Hippocampal formation (tissue), 2 donors: ENCODE measurements at places on chromosomes 3 and 15.

- DNase-seq: no peak
Measured at GRCh38 chr3:72270072-72270681, 485.2 kb upstream of the PROK2 start.

DNA sequence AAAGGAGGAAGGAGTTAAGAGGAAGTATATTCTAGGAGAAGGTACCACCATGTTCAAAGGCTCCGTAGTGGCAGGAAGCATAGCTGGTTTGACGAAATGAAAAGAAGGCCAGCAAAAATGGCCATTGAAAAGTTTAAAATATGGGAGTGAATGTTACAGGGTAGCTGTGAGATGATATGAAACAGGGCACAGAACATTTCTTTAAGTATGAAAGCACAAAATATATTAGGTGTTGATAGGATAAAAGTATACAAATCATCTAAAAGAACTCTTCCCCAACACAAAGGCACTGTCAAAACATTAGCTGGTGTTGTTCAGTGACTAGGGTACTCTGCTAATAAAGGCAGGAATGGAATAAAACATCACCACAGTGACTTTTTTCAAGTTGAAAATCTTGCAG lies 216.2 kb downstream of the LRRN1 start:
- no peak for DNase-seq

DNA sequence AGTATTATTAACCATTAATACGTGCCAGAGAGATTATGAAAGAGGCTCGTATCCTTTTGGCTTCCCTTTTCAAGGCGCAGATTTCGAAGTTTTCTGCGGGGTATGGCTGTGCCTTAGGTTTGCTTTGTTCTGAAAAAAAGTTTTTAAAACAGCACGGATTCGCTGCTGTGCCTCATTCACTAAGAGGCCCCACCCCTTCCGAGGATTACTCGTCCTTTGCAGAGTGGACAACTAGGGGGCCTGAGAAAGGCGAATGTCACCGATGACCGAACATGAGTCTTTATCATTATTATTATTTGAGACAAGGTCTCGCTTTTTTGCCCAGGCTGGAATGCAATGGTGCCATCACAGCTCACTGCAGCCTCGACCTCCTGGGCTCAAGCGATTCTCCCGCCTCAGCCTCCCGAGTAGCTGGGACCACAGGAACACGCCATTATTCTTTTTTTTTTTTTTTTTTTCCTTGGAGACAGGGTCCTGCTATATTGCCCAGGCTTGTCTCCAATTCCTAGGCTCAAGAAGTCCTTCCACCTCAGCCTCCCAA lies 684 bp upstream of the RPS27L start:
- DNase-seq: no peak

DNA sequence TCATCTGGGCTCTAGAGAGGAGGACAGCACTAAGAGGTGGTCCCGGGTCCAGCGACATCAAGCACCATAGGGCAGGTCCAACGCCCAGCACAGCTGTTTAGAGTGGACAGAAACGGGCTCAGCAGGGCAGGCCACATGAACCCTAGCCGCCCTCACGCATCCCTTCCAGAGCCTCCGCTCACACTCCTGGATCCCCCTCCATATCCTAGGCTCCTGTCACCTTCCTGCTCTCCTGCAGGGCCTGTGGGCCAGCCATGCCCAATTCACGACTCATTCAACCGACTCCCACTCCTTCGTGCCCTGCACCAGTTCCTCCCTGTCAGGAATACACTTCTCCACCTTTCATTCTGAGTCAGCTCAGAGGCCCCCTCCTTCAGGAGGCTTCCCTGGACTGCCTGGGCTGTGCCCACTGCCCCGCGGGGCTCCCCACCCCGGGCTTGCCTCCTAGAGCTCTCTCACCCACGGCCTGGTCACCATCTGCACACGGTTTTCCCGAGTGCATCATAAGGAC lies 90.2 kb downstream of the LINGO1 start:
- DNase-seq: no peak

GRCh38 chr3:16961621-16962205 lies 77.0 kb downstream of the PLCL2 start:
- no peak for DNase-seq

DNA sequence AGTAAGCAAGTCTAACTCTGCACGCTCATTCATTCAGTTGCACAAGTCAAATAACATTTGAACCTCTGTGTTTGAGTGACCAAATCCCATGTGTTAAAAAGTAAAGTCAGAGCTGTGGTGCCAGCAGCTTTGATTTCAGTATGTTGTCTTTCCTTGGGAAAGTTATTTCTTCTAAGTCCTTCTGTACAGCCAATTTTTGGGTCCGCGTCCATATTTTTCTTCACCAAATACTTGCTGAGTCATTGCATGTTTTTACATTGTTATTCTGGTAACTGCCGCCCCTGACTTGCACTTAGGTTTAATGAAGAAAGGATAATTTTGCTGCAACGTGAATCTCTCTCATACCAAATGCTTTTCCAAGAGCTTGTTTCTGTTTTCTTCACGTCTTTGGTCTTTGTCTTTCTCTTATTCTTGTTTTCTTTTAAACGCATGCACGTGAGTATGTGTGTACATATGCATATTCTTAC lies 56.7 kb downstream of the PLS1 start:
- DNase-seq: no peak

- DNase-seq: no peak
Measured at GRCh38 chr15:68228143-68228970, 1.2 kb downstream of the CLN6 start.

GRCh38 chr15:36769098-36769497 lies 189.7 kb downstream of the CDIN1 start:
- no peak for DNase-seq

DNA sequence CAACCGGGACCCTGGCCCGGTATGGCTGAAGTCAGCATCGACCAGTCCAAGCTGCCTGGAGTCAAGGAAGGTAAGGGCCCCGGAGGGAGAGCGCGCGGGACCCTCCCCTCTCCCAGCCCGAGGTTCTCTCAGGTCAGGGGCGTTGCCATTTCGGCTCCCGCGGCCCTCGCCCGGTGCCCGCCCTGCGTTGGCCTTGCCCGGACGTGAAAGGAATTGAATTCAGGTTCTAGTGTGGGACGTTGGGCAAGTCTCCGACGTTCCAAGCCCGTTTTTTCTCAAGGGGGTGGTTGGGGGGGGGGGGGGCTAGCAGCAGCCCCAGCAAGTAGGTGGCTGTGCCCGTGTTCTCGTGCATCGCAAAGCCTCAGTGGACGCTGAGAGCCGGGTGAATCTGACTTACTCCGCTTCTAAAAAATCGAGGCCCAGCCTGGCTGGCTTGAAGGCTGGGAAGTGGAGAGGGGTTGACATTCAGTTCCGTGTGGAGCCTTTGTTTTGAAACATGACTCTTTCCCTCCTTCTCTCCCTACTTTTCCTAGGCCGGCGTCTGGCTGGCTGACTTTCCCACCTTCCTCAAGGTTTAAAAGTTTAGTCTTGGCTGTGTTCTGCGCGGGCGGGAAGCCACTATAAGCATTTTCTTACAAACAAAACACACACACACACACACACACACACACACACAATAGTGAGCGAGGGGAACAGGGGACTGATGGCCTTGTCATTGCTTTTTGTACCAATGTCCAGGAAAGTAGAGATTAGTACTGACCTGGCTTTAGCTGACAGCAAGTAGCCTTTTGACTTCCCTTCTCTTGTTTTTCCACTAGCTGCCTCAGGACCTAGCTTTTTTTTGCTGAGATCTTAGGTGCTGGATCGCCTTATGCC lies at the start of gene UTS2B:
TSS of gene UTS2B (minus strand) at position 873 of the 876 bp plus-strand sequence. CDS start 48,337 bp downstream, outside the sequence.
- no peak for DNase-seq

GRCh38 chr3:4708230-4708629 lies 215.1 kb downstream of the ITPR1 start:
- DNase-seq: no peak

- no peak for DNase-seq
Measured at GRCh38 chr15:68310178-68310803, 32.7 kb downstream of the FEM1B start.

DNA sequence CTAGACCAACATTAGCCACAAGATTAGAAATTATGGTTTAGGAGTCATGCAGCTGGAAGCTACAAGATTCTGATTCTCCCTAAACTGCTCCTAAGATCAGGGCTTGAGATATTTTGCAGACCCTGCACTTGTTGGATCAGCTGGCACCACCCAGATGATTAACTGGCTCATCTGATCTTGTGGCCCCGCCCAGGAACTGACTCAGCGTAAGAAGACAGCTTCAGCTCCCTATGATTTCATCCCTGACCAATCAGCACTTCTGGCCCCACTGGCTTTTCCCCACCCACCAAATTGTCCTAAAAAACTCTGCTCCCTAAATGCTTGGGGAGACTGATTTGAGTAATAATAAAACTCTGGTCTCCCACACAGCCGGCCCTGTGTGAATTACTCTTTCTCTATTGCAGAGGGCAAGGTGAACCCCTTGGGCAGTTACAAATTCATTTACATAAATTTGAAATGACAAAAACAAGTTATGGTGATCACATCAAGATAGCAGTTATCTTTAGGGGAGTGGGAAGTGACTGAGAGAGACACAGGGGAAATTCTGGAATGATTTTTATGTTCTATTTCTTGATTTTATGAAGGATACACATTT lies 76.5 kb downstream of the CD200R1L start:
- no peak for DNase-seq

DNA sequence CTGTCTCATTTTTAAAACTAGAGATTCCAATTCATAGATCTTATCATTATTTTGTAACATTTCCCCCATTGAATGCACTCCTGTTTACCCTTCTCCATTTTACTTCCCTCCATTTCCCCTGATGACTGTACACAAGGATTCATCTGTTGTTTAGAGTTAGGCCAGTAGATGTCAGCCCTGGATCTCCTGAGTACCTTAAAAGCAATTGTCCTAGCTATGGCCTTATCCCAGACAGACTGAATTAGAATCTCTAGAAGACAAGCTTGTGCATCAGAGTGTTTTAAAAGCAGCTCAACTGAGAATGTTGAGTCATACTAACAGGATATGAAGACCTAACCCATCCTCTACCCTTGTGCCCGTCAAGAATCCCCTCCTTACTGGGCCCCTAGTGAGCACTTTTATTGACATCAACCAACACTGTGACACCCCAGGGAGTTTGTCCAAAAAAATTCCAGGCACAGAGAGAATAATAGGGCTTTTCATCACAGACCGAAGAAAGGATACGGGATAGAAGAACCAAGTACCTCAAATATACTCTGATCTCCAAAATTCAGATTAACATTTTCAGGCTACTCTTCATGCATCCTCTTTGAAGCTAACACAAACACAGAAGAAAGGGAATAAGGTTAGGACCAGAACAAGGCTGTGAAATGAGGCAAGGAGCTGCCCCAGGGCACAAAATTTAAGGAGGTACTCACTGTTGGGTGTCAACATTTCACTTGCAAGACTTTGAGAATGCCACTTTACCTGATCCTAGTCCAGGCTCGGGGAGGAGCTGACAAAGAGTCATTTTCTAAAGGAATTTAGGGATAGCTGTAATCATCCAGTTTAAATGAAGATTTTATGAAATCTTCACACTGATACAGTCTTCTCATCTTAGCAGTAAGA lies 17.1 kb downstream of the ZBED2 start:
- no peak for DNase-seq

- no peak for DNase-seq
Measured at GRCh38 chr3:184523825-184524615, 37.6 kb upstream of the EPHB3 start.

DNA sequence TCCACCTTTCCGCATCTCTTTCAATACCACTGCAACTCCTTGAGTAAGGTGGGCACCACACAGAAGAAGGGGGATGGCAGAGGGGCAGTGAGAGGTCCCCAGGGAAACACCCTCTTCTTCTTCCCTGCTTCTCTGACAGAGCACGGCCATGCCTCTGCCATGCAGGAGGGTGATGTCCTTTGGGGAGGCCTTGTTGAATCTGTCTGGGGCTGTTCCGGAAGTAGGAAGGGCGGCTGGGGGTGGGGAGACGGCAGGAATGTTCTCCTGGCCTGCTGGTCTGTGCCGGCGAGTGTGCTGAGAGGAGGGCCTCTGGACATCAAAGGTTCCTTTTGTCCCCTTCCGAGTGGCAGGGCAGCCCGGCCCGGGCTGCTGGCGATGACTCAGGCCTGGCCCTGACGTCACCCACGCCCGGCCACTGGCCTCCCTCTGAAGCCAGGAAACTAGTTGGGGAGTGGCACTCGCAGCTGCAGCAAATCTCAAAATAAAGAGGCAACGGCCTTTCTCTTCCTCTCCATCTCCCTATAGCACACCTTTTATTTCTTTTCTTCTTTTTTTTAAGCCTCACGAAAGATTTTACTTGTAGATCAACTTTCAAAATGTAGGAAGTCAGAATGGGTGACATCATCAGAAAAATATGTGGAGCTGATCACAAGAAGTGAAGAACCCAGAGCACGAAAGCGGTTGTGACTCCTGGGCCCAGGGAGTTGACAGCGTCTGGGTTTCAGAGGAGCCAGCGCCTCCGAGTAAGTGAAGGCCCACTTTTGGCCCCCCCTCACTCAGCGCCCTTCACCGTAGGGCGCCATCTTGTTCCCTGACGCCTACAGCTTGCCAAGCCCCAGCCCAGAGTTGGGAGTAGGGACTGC lies at the start of gene ZBTB38:
TSS of gene ZBTB38 (plus strand) at position 443 of the 863 bp plus-strand sequence. CDS start 73,885 bp downstream, outside the sequence.
- peak; percentile 93 for DNase-seq

- no peak for DNase-seq
Measured at GRCh38 chr3:126501736-126502135, 15.8 kb downstream of the UROC1 start.

- no peak for DNase-seq
Measured at GRCh38 chr3:101964861-101965260, 115.5 kb downstream of the NFKBIZ start.

DNA sequence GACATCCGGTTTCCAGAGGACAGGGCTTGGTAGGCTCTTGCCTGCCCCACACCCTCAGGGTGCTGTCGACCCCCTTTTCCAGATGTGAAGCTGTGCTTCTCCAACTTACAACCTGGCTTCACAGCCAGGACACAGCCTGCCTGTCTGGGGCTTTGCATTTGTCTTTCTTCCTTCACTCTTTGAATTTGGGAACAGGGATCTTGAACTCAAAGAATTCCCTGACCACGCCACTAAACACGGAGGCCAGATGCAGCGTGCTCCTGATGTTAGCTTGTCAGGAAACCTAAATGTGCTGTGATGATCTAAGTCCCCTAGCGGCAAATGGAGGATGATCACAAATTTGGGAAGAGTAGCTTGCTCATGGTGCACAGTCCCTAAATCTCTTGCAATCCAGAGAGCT lies 244.8 kb upstream of the RGMA start:
- no peak for DNase-seq

DNA sequence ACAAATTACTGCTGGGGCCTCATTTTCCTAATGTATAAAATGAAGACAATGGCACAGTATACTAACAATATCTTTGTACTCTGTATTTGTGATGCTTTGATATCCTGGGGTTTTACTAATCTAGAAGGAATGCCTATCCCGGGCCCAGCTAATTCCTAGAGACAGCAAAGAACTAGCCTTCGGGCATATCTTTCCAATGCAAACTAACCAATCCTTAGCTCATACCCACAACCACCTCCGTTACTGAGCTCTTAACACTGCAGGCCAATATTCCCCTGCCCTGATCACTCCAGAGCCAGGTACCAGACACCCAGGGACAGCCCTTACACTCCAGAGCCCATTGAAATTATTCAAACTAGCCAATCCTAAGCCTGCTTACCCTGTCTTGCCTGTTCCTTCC lies 309.0 kb downstream of the ULK4 start:
- no peak for DNase-seq
